Activated CD4-positive, CD25-positive, alpha-beta regulatory T cell (primary cell): ENCODE measurements at places on chromosomes 16 and 17.

DNA sequence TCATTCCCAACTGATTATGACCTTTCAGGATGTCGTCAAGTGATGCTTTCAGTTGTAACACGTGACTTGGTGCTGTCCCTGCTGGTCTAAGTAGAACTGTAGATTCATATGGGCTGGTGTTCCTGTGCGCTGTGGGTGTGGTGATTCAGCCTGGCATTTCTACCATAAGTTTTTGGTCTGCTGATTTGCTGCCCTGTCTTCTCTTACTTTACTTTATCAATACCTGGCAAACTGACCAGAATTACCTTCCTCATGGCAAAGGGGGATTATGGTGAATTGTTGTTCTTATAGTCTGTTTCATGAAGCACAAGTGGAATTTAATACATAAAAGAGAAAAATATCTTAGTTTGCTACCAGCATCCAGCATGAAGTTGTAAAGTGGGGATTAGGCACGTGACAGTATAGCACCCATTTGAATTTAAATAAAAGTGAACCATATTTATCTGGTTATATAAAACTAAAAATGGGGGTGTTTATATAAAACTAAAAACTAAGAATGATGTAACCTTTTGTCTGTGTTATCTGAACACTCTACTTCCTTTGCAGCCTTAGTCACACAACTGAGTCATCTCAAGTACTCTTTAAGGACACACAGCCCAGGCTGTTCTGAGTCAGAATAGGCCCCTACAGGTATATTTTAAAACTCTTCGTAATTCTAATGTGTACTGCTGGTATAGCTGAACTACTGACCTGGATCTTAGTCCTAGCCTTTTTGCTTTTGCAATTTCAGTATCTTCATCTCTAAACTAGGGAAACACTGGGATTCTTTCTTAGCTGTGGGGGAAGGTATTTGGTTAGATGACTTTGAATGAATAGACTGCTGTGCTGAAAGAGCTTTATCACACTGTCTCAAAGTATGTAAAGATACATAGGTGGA, 28.3 kb downstream of the TTC19 start:
- peak; percentile 8 for DNase-seq

GRCh38 chr17:49224198-49224996, 6.2 kb downstream of the PHOSPHO1 start:
- peak; percentile 17 for DNase-seq

GRCh38 chr17:4506175-4506813, 7.6 kb downstream of the SPNS2 start:
- no peak for DNase-seq

DNA sequence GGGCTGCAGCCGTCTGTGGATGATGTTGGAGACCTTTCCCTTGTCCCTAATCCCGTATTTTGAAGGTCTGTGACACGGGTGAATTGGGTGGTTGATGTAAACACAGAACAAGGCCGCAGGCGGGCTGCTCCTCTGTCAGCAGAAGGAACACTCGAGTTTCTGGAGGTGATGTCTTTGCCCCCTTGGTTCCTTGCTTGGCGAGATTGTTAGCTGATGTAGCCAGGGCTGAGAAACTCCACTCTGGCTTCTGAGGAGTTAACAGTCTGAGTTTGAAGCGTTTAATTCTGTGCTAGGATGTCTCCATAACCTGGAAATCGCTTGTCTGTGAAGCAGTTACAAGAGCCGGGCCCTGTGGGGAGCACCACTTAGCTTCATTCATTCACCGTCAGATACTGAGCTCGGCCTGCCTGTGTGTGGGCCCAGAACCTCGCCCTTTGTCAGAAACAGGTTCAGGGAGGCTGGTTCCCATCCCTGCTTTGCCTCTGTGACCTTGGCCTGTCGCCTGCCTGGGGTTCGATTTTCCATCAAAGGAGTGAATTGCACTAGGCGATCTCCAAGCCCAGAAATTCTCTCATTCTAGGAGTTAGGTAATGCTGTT, 1.3 kb downstream of the MAPK8IP3 start:
- no peak for DNase-seq

GRCh38 chr16:48534601-48535340, 75.2 kb downstream of the N4BP1 start:
- no peak for DNase-seq
